IPS DF 19.7 (cell line): ENCODE measurements at places on chromosomes 3 and 15.

GRCh38 chr3:179181021-179181472, 32.9 kb downstream of the PIK3CA start:
- DNase-seq, result no peak

GRCh38 chr3:112681822-112682325, 40.9 kb upstream of the CCDC80 start:
- no peak for DNase-seq

DNA sequence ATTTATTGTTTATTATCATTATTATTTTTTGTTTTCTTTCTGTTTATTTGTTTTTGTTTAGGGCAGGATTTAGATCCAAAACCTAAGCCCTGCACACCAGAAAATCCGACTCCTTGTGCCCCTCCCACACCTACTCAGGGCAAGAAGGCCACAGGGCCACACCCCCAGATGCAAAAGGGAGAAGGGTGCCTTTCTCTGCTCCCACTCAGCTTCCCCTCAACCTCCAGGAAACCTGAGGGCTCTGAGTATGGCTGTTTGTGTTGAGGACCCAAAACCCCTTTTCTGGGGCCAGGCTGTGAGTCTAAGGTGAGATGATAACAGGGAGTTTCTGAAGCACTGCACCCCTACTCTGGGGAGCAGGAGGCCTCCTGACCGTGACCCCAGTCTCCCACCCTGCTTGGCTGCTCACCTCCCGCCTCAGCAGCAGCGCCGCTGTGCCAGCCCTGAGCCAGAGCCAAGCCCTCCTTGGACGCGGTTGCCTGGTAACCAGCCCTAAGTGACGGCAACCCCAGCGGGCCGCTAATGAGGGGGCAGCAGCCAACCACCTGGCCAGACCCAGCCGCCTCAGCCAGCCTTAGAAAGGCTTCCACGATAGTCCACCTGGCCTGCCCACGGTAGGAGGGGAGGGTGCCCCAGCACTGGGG, 6.4 kb upstream of the C15orf39 start:
- no peak for DNase-seq

GRCh38 chr15:91941871-91942658, 88.6 kb downstream of the SLCO3A1 start:
- DNase-seq, result no peak

DNA sequence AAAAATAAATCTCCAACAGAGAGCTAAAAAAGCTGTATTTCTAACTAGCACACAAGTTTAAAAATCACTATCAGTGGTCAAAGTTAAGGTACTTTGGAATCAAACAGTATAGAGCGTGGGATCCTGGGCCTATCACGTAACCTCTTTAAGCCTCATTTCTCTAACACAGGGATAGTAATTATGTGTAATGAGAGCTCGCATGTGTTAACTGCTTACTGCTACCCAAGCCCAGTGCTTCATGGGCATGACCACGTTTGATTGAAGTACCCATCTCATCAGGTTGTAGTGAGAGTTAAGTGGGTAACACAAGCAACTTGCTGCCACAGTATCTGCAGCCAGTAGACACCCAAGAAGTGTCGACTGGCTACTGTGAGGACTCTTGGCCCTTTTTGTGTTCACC, 28.2 kb upstream of the NOX5 start:
- no peak for DNase-seq

DNA sequence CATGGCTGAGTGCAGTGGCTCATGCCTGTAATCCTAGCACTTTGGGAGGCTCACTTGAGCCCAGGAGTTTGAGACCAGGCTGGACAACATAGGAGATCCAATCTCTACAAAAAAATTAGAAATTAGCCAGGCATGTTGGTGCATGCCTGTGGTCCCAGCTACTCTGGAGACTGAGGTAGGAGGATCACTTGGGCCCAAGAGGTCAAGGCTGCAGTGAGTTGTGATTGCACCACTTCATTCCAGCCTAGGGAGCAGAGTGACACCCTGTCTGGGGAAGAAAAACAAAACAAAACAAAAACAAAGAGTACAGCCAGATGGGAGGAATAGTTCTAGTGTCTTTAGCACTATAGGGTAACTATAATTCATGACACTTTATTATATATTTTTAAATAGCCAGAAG, 26.2 kb upstream of the COMMD4 start:
- DNase-seq, result no peak

DNA sequence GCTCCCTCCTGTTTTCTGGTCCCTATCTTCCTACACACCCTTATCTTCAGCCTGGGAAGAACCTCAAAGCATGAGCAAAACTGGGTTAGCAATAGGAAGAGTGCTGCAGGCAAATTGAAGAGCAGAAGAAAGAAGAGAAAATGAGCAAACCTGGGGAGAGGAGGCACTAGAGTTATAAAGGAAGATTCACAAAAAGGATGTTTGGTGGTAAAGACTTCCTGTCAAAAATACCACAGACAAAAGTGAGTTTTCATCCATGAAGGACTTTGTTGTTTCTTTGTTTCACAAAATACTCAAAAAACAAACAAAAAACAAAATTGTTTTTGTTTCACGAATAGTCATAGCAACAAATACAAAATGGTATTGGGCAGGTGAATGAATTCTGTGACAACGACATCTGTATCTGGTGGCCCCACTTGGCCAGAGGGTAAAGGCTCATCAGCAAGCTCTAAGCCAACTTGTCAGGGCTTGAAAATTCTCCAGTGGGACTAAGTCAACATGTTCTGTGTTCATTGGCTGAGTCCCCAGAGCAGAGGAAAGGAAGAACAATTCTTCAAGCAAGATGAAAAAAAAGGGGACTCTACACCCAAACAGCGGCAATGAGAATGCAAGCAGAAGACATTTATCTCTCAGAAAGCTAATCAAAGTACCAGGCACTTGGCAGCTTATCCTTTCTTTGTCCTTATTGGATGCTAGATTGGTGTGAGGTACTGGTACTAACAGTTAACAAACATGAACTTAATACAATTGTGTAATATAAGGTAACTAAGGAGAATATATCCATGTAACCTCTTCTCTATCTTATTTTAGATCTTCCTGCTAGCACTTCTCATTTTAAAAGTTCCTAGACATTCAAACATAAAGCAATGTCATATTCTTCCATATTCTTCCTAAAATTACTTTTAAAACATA, 9.7 kb downstream of the ATP8B4 start:
- DNase-seq, result no peak

- no peak for DNase-seq
Observed at GRCh38 chr3:59251869-59252268, 202.0 kb upstream of the CFAP20DC start.

DNA sequence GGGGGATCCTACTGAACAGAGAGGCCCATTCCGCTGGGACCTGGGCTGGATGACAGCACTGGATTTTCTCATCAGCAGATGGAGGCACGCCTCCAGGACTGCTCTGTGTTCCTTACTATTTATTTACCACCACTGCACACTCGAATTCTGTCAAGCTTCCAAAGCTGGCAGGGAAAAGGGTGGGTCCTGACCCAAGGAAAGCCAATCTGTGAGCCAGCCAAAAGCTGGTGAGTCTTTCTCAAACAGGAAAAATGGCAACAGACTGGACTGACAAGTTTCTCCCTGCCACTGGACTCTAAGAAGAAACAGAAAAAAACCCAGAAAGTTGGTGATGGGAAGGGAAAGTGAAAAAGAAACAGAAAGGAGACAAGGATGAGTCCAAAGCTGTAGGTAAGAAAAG, 37.8 kb downstream of the CD47 start:
- no peak for DNase-seq
